T-helper 9 cell (primary cell): ENCODE measurements at places on chromosomes 2 and 18.
A peak's percentile ranks its signal among the peaks of the same experiment; 100 is the strongest.

- peak; percentile 42 for DNase-seq
These were observed 37.6 kb downstream of the SMAD7 start for GRCh38 chr18:48913201-48913600.

GRCh38 chr2:32947484-32948143, 861 bp downstream of the LTBP1 start:
- peak; percentile 2 for DNase-seq

- no peak for DNase-seq
These were observed 218.3 kb downstream of the OTX1 start for GRCh38 chr2:63268946-63269345.

DNA sequence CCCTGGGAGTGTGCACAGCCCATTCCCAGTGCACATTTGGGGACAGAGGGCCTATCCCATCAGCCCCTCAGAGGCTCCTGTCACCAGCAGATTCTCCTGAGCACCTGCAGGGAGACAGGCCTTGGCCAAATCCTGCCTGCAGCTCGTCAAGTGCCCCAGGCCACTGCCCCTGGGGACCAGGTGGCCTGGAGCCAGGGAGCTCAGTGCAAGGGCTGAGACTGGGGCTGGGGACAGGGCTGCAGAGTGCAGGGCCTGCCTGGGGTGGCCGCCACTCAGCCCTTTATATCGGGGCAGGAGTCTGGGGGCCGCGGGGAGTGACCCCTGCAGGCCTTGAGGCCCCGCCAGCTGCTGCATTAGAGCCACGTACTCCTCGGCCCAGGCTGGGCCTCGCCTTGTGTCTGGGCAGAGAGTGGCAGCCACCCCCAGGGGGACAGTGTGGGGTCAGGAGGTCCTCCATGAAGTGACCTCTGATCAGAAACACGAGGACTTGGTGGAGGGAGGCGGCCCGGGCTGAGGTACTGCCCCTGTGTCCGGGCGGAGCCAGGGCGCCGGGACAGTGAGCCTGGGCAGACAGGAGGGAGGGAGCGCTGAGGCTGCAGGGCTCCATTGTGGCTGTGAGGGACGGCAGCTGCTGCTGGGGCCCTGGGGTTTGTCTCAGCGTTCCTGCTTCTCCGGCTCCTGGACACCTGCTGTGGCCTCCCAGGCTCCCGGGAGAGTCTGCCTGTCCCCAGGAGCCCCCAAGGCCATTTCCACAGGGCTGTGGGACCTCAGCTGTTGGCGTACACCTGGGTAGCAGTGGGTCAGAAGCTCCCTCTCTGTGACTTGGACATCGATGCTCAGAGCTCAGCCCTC, 24.2 kb downstream of the GPC1 start:
- DNase-seq, result no peak

DNA sequence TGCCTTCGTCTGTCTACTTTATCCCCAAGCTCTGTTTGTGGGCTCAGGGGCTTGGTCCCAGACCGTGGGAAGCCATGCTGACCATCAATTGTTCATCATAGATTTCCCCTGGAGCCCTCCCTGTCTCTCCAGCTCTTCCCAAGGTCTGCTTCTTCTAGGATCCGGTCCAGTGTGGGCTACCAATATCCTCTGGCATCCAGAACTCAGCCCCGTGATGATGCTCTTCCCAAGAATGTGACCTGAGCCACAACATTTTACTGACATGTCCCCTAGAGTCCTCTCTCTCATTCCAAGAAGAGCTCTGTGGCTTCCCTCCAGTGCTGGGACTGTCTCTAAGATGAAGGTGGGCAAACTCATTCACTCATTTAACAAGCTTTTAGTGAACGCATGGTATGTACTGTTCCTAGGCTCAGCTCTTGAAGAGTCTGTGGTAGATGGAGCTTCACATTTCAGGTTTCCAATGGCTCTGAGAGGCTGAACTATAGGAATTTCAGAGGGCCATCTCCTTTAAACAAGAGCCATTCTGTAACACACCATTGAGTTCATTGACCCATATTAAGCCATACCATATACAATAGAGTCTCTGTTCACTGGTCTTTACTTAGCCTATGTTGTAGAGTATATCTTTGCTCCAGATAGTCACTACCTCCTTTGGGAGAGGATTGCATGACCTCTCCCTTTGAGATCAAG, 142.0 kb upstream of the APCDD1 start:
- no peak for DNase-seq

DNA sequence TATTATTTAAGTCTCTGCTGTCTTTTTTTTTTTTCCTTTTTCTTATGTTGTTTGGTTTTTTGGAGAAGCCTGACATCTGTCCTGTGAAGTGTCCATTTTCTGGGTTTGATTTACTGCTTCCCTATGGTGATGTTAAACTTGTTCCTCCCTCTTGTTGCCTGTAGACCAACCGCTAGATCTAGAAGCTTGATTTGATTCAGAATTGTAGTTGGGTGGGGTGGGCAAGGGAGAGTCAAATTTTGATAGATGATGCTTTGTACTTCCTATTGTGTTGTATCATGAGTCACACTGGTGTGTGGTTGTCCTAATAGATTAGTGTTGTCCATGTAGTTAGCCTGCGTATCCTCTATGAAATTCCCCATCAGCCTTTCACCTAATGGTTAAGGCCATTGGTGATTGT, 35.4 kb downstream of the CAB39 start:
- no peak for DNase-seq

DNA sequence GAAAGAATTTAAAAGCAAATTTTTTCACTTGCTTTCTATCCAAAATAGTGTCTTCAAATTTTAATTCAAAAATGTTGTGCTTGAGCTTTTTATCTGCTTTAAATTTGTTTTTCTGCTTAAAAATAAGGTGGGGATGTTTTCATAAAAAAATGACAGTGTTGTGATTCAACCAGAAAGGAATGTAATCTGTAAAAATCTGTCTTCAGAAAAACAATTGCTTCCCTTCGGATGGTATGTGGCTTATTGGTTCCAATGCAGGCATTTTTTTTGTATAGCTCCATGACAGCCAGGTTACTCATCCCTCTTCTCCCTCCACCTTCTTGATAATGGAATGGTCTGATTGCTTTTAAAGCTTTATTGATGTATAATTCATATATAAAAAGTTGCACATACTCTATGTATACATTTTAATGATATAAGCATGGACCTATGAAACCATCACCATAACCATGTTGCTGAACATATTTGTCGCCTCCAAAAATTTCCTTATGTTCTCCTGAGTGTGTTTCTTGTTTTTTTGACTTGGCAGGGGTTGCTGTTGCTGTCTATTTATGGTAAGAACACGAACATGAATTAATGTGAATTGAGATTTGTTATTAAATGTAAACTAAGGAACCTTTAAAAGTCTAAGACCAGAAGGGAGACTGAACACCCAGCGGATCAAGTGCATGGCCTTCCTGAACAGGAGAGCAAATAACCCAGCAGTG, 363.7 kb upstream of the SPHKAP start:
- no peak for DNase-seq

DNA sequence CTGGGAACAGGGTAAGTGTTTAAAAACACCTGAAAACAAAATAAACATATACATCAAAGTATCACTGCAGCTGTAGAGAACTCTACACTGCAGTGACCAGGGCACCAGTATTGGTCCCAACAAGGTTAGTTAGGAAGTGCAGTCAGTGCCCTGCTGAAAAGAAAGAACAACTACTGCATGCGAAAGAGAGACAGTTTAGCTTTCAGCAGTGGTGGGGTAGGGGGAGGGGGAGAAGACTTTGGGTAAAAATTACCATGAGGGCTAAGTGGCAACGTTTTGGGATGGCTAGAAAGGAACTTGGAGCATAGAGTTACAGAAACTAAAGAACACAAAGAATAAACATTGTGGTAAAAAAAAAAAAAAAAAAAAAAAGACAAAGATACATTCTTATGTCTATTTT, 112.1 kb downstream of the UPP2 start:
- no peak for DNase-seq

DNA sequence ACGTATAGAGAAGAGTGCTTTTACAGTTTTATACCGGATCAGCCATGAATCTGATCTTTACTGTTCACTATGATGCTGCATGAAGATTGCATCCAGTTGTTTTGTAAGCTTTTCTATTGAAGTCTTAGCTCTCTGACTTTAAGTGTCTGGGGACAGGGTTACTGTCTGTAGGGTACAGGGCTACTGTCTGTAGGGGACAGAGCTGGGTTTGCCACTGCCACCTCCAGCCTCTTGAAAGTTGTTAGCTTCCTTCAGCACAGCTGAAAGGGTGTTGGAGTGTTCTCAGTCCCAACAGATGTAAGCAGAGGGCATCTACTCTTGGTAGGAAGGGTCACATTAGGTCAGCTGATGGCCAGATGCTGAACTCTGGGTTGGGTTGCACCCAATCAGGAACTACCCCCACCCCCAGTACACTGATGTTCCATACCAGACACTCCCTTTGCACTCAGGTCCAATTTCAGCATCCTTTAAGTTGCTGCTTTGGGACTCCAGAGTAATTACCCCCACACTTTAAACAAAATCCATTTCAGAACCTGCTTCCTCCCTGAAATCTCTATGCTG, 58.0 kb downstream of the MYL12B start:
- DNase-seq, result no peak

DNA sequence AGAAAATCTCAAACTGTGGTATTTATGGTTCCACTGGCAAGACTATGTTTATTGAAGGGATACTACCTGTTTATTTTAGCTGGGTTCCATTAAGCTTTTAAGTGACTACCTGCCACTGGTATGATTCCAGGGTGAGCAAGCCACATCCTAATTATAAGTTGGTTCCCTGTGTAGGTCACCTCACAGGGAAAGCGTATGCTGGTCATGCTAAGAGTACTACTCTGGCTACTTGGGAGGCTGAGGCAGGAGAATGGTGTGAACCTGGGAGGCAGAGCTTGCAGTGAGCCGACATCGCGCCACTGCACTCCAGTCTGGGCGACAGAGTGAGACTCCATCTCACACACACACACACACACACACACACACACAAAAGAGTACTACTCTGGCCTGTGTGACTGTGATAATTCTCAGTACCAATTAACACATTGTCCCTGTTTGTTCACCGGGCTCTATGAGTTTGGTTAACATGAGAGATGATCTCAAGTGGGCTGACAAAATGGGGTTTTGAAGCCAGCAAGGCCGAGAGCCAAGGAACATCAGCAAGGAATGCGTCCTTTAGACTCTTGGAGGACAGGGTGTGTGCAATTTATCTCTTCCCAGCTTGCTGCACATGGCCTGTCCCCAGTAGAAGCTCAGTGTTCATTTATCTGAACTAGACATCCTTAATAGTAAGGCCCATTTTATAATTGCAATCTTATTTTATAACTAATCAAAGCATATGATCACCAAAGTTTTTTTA, 15.2 kb upstream of the ITSN2 start:
- DNase-seq, result no peak

DNA sequence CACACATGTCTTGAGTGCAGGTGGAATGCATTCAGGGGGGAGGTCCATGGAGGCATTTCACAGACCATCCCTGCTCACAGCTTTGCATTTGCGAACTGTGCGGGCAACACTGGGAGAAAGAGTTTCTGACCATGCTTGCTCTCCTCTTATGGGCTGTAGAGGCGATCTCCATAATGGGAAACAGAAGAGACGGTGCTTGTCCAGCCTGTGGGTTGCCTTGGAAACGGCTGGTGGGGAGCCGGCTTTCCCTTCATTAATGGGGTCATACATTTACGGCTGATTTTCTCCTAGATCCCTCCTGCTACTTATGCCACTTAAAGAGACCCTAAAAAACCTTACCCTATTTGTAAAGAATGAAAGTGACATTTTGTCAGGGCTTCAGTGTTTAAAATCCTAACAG, 147.4 kb downstream of the SOX11 start:
- DNase-seq, result no peak

- no peak for DNase-seq
These were observed 61.9 kb downstream of the DTNA start for GRCh38 chr18:34771958-34772357.

DNA sequence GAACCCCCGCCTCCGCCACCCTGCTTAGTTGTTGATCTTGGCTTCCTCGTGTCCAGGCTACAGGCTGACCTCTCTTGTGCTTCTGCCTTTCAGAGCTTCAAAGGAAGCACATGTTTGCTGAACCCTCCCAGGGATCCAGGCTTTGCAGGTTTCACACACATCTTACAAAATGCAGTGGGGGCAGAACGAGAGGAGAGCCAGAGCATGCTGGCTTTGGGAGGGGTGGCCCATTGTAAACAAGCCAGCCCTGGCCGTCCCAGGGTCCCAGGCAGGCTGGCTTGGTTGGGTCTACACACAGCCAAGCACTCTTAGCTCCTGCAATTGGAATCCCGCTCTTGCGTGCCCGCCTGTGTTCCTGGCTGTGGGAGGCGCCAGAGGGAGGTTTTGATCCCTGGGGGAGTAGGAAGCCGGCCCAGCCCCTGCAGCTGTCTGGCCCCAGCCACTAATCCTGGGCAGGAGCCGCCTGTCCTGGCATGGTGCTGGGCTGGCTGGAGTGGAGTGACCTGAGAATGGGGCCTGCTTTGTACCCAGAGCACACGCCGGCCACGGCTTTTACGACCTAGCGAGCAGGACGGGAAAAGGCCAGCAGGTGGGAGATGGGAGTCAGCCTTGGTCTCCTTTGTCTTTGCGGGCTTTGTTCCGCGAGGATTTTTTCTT, 53.9 kb downstream of the SH3BP4 start:
- no peak for DNase-seq

- DNase-seq, result no peak
These were observed 62.5 kb downstream of the SLC4A3 start for GRCh38 chr2:219689676-219690628.

GRCh38 chr2:8081130-8081529, 600.7 kb upstream of the ID2 start:
- DNase-seq, result no peak

- DNase-seq, result no peak
These were observed 89.7 kb downstream of the KCTD1 start for GRCh38 chr18:26458526-26459232.

DNA sequence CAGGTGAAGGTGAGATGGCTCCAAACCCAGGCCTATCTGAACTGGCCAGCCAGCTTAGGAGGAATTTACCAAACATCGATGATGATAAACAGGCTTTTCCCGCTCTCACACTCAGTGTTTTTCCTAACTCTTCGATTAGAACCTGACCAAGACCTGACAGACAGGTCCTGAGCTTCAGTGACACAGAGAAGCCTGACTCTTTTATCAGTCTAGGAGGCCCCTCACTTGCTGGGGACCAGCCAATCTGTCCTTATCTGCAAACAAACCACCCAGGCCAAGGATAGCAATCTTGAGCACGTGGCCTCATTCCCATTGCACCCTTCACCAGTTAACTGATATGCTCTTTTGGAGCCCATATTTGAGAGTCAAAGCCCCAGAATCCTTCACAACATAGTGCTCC, 1.9 kb upstream of the ITSN2 start:
- DNase-seq, result no peak

DNA sequence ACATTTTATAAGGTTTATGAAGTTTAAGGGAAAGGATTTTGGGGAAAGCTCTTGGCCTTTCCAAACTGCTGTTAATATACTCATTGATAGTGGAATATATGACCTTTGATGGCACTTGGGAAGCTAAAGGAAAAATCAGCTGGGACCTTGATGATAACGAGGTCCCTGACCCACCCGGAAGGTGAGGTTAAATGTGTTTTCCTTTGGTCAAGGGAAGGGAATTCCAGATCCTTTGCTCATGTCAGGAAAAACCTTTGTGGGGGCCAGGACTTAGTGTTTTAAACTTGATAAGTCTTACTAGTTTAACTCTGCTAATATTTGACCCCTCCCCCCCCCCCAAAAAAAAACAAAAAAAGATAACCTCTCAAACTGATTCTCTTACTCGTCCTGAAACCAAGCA, 50.7 kb downstream of the CRIM1 start:
- DNase-seq, result no peak
